ENCODE measurements at places on chromosomes 3 and 15.

- no peak for DNase-seq
Observed at GRCh38 chr15:71125831-71126450, 10.7 kb downstream of the THSD4 start.

DNA sequence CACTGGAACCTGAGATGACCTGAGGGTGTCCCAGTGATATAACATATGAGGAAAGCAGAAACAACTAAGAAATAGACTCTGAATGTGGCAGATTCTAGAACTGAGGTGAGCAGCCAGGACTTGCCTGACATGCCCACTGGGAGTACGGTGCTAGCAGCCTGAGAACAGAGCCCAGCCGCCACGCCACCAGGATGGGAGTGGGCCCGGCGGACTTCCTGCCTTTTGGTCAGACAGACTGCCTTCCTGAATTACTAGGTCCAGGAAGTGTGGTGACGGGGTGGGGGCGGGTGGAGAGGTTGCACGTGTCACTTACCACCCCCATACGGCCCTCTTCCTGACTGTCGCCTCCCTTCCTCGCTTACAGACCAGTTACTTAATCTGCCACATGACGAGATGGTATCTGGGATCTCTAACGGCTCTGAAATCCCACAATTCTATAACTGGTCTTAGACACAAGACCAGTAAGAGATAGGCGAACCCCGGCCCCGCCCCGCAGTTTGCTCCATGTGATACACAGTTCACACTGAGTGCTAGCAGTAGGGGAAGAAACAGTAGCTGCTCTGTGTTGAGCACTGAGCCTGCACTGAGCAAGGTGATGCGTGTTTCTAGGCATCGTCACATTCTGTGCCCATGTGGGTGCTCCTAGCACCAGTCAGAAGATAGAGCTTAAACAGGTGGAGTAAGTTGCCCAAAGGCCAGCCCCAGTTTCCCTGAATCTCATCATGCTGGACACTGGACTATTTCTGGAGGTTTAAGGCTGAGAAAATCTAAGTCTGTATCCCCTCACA lies 95.7 kb downstream of the CPN2 start:
- no peak for DNase-seq

GRCh38 chr15:101390060-101390459 lies 95.0 kb upstream of the SNRPA1 start:
- no peak for DNase-seq

GRCh38 chr15:66735909-66736305 lies 33.9 kb downstream of the SMAD6 start:
- DNase-seq, result no peak

- DNase-seq, result no peak
Observed at GRCh38 chr15:84050076-84050475, 185.5 kb upstream of the GOLGA6L4 start.

GRCh38 chr3:42042747-42043098 lies 48.4 kb upstream of the TRAK1 start:
- no peak for DNase-seq

Data from AG08395 (cell line).